ENCODE measurements at places on chromosomes 16 and 17.

DNA sequence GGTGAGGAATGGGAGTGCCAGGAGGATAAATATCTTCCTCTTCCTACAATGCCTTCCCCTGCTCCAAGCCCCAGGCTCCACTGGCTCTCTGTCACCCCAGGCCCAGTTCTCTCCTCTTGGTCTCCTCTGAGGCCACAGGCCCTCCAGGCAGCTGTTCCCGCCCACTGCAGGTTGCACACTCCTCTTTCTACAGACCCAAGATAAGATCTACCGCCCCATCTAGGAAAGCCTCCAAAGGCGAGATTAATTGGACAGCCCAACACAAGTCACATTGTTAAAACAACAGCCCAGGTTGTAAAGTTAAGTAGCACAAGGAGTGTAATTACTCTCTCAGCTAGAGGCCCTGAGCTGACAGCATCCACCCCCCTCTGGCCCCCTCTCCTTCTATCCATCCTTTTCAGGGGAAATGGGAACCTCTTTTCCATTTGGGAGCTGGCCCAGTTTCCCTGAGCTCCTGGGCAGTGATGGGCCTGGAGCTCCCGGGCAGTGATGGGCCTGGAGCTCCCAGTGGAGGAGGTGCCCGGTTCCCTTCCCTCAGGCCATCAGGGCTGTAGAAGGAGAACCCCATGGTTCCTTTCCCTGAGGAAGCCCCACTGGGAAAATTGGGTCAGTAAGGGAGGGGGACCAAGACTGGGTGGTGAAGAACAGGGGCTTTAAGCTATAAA, 7.3 kb downstream of the DLX4 start:
- peak; percentile 50 for DNase-seq

- DNase-seq: peak; percentile 41
These were observed 775 bp downstream of the CYTH1 start for GRCh38 chr17:78781104-78781892.

GRCh38 chr16:29763326-29763725, 14.7 kb upstream of the ZG16 start:
- no peak for DNase-seq

GRCh38 chr16:85142771-85143211, 30.5 kb upstream of the CIBAR2 start:
- DNase-seq: no peak

GRCh38 chr16:54431041-54431996, 144.7 kb upstream of the IRX3 start:
- no peak for DNase-seq

DNA sequence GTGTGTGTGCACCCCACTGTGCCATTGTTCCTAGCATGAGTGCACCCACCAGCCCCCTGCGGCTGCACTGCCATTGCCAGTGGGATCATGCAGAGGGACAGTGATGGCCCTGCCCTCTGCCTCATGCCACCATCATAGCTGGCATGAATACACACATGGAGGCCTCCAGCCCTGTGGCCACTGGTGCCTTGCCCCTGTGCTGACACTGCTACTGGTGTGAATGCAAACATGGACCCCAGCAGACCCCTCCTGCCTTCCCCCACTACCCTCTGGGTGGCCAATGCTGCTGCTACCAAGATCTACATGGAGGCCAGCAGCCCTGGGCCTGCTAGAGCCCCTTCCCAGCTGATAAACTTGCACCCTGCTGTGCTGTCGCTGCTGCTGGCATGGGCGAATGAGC, 995.5 kb upstream of the GOT2 start:
- DNase-seq: peak; percentile 4

Data from mesendoderm (in vitro differentiated cells).